ENCODE measurements at places on chromosomes 7 and 10.

GRCh38 chr7:129069021-129069420 lies 14.1 kb upstream of the TNPO3 start:
- DNase-seq: no peak

- peak; percentile 91 for DNase-seq
Measured at GRCh38 chr10:91409069-91409868, 875 bp upstream of the HECTD2 start.

- no peak for DNase-seq
Measured at GRCh38 chr10:29314726-29315125, 25.9 kb downstream of the LYZL1 start.

DNA sequence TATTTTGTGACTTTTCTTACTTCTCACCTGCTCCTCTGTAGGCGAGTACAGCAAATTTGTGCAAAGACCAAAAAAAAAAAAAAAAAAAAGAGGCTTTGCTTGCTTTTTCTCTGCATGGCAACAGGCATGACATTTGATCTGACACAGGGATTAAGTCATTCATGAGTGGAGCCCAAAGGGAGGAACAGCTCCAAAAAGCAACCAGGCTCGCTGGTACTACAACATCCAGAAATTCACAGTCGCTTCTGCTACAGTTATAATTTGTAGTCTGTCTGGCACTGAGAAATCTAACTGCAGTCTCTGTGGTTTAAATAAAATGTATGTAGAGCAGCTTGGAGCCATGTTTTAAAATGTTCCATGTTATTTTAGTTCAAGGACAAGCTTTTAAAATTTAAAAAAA lies 31.7 kb downstream of the MKX start:
- peak; percentile 80 for DNase-seq

DNA sequence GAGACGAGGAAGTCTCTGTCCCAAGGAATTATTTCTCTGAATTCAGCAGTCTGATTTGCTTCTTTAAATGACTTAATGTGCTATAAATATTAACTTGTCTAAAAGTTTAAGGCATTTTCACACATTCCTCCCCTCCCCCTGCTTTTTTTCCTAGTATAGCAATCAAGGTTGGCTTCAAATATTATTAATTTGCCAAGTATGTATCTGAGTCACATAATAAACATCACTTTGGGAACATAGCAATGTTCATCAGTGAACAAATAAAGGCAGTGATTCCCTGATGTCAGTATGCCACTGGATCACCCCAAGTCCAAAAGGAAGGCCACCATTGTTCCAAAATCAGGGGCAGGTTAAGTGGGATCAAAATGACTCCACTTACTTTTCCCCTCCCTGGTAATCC lies 40.5 kb downstream of the PDE6C start:
- DNase-seq: peak; percentile 12

DNA sequence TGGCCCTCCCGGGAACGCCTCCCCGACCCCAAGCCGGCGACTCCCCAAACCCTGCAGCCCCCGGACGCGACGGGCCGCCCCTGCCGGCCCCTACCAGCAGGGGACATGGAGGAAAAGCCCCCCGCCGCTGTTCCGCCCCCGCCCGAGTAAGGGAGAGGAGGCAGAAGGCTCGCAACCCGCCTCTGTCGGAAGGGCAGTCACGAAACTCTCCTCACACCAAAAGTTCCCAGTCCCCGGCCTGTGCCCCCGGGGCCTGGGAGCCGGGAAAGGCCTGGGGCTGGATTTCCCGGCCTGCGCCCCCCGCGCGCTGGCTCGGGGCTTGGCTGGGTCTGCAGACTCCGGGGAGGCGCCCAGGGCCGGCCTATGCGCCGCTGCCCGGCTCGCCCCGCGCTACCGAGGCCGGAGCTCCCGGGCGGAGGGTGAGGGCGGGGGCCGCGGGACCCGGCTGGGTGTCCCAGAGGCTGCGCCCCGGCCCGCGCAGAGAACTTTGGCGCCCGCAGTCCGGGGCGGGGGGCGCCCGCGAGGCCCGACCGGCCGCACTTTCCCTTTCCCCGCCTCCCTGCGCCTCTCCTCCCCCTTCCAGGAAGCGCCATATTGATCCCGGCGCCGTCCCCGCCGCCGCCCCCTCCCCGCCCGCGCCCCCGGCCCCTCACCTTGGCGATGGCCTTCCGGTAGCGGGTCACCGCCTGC lies 728 bp downstream of the PARD3 start:
- peak; percentile 30 for DNase-seq

DNA sequence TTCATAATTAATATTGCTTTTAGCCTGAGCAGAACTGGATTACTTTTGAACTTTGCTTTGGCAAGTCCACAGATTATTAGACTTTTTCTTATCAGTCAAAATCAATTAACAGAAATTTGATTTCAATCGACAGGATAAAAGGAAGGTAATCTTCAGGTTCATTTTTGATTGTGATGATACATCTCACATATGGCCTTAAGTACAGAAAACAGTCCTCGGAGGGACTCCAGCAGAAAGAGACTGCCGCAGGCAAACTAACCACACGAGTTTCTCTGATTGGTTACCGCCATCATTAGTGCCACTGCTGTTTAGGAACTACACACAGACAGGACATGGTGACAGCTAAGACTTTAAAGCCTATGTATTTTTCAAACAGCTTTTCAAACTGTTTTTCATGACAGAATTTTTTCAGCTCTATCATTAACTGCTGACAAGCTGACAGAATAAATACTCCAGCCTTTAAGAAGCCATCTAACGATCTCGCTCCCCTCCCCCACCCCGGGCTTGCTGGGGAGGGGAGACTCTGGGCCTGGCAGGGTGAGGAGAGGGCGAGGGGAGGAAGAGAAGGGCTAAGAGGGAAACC lies 668.2 kb downstream of the KCNMA1 start:
- no peak for DNase-seq

- no peak for DNase-seq
Measured at GRCh38 chr10:8183241-8183704, 128.8 kb downstream of the GATA3 start.

GRCh38 chr7:30223896-30224295 lies 60.5 kb upstream of the ZNRF2 start:
- DNase-seq: no peak

- peak; percentile 73 for DNase-seq
Measured at GRCh38 chr7:137539111-137539715, 195.7 kb upstream of the PTN start.

- peak; percentile 58 for DNase-seq
Measured at GRCh38 chr10:61937631-61938351, 36.3 kb downstream of the ARID5B start.

GRCh38 chr7:35038354-35038753 lies 1.1 kb upstream of the DPY19L1 start:
- DNase-seq: no peak

GRCh38 chr10:89458291-89458690 lies 43.9 kb downstream of the IFIT5 start:
- peak; percentile 80 for DNase-seq

DNA sequence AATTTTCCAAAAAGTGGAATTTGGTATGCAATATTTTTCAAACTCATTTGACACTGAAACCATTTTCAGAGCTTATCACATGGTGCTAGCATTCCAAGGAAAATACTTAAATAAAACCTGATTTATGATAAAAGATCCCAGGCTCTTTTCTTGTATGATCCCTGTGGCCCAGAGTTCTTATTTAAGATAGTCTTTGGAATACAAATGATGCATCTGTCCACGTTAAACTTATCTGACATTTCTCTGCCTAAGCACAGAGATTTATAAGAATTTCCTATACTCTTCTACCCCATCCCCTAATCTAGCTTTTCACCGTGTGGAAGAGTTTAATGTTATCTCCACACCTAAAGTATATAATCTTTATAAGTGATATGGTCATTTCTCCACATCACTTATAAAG lies 66.2 kb downstream of the AHR start:
- no peak for DNase-seq

DNA sequence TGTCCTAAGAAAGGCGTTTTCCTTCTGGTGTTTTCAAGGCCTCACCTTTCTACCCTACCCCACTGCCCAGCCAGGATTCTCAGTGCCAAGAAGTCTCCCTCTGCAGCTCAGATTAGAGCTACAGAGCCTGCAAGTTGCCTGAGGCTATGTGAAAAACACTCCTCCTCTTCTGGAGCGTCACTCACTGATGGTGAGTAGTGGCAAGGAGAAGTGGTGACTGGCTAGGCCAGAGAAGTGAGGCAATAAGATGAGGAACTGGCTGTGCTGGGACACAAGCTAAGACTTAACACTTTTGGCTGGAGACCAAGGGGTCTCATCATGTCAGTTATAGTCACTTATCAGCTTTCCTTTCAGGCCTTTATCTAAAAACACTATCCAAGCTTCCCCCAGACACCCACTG lies 86.7 kb upstream of the PRKAR2B start:
- DNase-seq: no peak

GRCh38 chr7:26381476-26382353 lies 90.1 kb downstream of the SNX10 start:
- DNase-seq: no peak

- no peak for DNase-seq
Measured at GRCh38 chr10:21090609-21091082, 193.5 kb upstream of the NEBL start.

GRCh38 chr10:96596422-96597407 lies 9.9 kb upstream of the TM9SF3 start:
- no peak for DNase-seq

DNA sequence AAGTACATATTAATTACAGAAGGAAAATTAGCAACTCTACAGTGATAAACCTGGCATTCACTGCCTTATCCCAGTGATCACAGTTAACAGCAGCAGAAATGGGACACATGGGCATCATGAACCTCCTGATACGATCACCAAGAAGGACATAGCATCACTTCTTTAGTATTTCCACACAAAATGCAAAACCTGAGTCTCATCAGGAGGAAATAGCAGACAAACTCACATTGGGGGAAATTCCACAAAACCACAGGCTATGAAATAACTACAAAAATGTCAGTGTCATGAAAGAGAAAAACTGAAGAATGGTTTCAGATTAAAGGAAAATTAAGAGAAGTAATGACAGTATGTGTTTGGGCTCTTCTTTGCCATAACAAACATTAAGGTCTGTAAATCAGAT lies 12.0 kb upstream of the PURB start:
- peak; percentile 9 for DNase-seq

- DNase-seq: no peak
Measured at GRCh38 chr7:13144673-13145072, 457.2 kb downstream of the ARL4A start.

DNA sequence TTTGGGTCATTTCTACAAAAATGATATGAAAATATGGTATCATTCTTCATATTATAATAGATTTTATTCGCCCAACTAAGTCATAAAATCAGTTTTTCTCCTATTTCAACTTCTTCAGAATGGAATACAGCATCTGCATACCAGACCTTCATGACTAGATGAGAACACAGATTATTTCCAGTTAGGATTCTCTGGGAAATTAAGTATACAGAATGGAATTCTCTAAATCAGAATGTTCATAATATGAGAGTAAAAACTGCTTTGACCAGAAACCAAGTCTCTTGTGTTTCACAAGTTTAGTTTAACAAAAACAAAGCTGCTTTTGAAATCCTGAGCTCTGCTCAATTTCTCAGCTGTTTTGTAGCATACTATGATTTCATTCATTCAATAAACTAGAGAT lies 160.3 kb upstream of the SEMA3A start:
- peak; percentile 76 for DNase-seq

- DNase-seq: no peak
Measured at GRCh38 chr7:2373124-2373556, 18.5 kb downstream of the EIF3B start.

DNA sequence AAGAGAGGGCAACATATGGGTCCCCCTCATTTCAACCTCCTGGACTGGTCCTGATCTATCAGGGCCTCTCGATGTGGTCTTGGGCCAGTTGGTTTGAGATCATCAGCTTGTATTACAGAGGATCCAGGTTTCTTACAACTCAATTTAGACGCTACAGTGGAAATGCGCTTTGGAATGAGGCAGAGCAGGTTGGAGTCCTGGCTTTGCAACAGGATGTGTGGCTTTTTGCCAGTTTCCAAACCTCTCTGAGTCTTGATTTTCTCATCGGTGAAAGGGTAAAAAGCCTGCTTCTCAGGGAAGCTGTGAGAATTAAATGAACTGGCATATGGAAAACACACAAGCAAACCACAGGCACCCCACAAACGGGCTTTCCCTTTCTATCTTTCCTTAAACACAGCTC lies 37.5 kb upstream of the MKI67 start:
- no peak for DNase-seq

DNA sequence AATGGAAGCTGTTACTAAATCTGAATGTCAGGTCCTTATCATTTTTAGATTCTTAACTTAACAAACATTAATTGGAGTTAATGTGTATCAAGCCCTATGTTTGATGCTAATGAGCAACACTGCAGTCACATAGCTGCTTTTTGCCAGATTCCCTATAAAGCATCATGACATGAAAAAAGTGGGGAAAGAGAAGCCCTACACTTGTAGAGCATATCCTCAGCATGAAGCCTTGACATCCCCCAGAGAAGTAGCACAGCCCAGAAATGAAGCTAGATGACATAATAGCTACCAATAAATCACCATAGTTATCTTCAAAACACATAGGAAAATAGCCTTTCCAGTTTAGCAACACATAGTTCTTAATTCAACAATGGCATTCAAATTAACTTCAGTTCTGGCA lies 49.2 kb upstream of the CDK1 start:
- DNase-seq: no peak

GRCh38 chr7:130430115-130430514 lies 10.7 kb downstream of the CEP41 start:
- DNase-seq: no peak

DNA sequence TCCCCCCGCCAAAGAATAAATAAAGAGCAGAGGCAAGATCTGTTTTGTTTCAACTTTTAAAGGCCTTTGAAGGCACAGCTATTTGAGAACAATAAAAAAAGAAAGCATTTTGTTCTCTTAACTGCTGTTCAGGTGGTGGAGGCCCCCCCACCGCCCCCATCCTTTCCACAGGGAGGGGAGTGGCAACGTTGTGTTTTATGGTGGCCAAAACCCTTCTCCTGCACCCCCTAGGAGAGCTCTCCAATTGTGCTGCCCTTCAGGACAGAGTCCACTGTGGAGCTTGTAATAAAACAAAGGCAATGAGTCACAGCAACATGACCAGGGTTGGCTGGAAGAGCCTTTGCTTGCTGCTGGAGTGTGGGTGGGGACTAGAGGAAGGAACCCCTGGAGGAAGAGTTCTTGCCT lies 987.9 kb downstream of the KCNMA1 start:
- peak; percentile 64 for DNase-seq

DNA sequence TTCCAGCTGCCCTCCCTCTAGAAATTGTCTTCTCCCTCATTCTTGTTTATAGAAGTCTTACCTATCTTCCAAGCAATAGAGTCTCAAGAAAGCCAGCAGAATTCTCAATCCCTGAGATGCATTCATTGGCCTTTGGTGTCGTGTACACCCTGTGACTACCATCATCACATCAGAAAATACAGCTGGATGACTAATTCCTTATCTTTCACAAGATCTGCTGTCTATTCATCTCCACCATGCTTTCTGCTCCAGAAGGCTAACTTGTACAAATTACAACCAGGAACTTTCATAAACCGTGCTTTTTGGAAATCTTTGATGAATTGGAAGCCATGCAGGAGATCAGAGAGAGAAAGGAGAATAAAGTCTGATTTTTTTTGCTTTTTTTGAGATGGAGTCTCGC lies 1062.9 kb upstream of the GHITM start:
- no peak for DNase-seq

- no peak for DNase-seq
Measured at GRCh38 chr10:71426058-71426605, 29.4 kb downstream of the CDH23 start.

Measured in AG10803 (cell line).